Central memory CD8-positive, alpha-beta T cell (primary cell): ENCODE measurements at places on chromosomes 11 and 22.
A peak's percentile ranks its signal among the peaks of the same experiment; 100 is the strongest.

GRCh38 chr11:62153087-62153395, 29.2 kb downstream of the INCENP start:
- H3K27ac ChIP-seq, result no peak overlapping the region
- no peak overlapping the region for H3K4me3 ChIP-seq
- H3K4me1 ChIP-seq, result no peaks in the 10 kb centered on the region
- no peaks in the 10 kb centered on the region for H3K27me3 ChIP-seq
- H3K36me3 ChIP-seq, result peaks cover 7% of the 10 kb centered on the region

DNA sequence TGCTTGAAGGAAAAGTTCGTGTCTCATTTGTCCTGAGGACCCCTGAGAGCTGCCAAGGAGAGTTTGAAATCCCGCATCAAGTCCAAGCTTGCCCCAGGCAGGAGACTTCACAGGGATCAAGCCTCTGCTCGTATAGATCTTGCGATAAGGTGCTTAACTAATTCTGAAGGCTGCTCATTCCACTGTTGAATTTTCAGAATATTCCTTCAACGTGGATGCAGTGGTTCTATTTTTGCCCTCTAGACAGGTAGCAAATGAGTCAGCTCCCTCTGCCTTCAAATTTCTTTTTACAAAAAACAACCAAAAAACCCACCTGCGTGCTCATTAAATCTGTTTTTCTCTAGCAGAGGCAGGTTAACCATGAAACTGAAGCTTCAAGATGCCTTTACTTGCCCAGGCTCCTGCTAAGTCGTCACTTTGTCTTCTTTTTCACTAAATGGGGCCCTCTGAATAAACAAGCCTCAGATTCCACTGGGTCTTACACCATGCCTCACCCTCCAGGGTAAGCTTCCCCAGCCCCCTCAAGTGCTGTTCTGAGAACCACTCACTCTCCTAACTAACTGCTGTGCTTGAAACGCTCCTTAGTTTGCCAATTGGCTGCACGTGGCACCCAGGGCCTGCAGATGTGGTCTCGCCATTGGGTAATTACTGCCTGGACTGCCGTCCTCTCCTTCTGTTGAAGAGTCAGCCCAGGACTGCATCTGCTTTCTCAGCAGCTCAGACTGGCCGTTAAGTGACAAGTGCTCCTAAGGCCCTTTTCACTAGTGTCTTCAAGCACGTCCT, 105.0 kb downstream of the TRPC6 start:
- H3K27ac ChIP-seq, result no peak overlapping the region
- H3K4me3 ChIP-seq, result no peak overlapping the region
- no peaks in the 10 kb centered on the region for H3K4me1 ChIP-seq
- no peaks in the 10 kb centered on the region for H3K27me3 ChIP-seq
- H3K36me3 ChIP-seq, result no peaks in the 10 kb centered on the region

DNA sequence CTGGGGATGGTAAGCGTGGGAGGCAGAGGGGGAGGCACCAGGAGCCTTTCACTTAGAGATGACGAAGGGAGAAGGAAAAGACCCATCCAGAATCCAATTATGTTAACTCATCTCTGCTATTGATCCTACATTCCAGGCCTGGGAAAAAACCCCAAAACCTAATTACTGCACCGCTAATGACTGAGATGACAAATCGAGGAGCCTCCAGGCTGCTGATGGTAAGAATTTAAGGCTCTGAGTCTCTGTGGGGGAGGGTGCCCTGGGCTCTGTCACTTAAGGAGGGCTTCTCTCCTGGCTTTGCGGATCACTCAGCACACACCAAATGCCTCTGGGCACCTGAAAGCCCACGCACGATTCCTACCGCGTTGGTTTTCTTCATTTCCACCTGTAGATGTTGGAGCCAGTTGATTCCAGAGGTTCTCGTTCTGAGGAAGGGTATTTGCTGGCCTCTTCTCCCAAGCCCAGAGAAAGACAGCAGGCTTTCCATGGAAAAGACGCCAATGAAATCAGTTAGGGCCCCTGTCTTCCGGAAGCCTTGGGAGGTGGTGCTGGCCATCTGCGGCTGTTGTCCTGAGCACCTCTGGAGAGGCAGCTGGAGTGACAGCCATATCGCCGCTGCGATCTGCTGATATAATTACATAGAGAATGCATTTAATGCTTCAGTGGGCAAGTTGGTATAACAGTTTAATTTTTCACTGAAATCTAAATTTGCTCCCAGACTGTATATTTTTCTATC, 751.2 kb downstream of the BRD1 start:
- no peak overlapping the region for H3K4me3 ChIP-seq
- no peak for DNase-seq
- no peaks in the 10 kb centered on the region for H3K4me1 ChIP-seq
- no peak overlapping the region for H3K27ac ChIP-seq
- no peaks in the 10 kb centered on the region for H3K36me3 ChIP-seq
- no peaks in the 10 kb centered on the region for H3K27me3 ChIP-seq

- H3K4me3 ChIP-seq, result peak overlapping the region; percentile 18
- H3K27ac ChIP-seq, result no peak overlapping the region
- peaks cover 40% of the 10 kb centered on the region for H3K36me3 ChIP-seq
Observed at GRCh38 chr11:65862941-65863888, 3.0 kb downstream of the MUS81 start.

DNA sequence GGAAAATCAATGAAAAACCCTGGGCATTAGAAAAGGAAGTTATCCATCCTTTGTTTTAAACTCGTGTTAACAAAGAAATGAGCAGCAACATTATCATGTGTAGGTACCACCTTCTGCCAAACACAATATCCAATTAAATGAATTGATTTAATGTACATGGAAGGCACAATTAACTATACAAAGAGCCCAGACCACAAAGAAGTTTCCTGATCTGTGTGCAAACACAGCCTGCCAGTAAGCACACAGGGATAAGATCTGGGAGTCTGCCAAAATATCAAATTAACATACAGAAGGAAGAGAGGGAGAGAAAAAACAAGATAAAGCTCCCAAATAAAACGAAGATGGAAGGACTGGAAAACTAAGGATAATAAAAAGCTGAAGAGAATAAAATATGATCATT, 54.1 kb upstream of the SLC25A1 start:
- no peak overlapping the region for H3K27ac ChIP-seq
- H3K27me3 ChIP-seq, result peaks cover 55% of the 10 kb centered on the region
- no peaks in the 10 kb centered on the region for H3K36me3 ChIP-seq
- H3K4me1 ChIP-seq, result no peaks in the 10 kb centered on the region

GRCh38 chr11:68680541-68681231, 3.7 kb upstream of the GAL start:
- H3K27me3 ChIP-seq, result peaks cover 40% of the 10 kb centered on the region
- H3K4me3 ChIP-seq, result no peak overlapping the region
- no peak for DNase-seq
- no peak overlapping the region for H3K27ac ChIP-seq
- no peaks in the 10 kb centered on the region for H3K36me3 ChIP-seq

DNA sequence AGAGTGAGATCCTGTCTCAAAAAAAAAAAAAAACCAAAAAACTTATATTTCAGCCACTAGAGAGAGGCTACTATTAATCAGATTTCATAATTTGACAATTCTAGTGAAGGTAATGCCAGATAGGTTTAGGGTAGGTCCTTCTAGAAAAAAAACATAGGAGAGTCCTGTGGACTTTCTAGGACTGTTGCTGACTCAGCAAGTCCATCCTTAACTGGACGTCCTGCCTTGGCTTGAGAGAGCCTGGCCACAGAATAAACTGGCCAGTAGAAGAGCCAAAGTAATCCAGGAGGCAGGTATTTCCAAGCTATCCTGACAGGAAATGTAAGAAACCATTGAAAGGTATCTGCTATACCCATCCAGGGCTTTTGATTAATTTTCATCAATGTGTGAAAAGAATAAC, 64.6 kb downstream of the TRIM44 start:
- H3K27me3 ChIP-seq, result no peaks in the 10 kb centered on the region
- peaks cover 9% of the 10 kb centered on the region for H3K4me1 ChIP-seq
- peaks cover 21% of the 10 kb centered on the region for H3K36me3 ChIP-seq
- DNase-seq, result no peak
- H3K27ac ChIP-seq, result no peak overlapping the region

- no peaks in the 10 kb centered on the region for H3K27me3 ChIP-seq
- H3K36me3 ChIP-seq, result peaks cover 39% of the 10 kb centered on the region
- H3K27ac ChIP-seq, result peak overlapping the region; percentile 19
- H3K4me3 ChIP-seq, result no peak overlapping the region
- H3K4me1 ChIP-seq, result peaks cover 31% of the 10 kb centered on the region
Observed at GRCh38 chr11:72704028-72704782, 30.0 kb upstream of the PDE2A start.

DNA sequence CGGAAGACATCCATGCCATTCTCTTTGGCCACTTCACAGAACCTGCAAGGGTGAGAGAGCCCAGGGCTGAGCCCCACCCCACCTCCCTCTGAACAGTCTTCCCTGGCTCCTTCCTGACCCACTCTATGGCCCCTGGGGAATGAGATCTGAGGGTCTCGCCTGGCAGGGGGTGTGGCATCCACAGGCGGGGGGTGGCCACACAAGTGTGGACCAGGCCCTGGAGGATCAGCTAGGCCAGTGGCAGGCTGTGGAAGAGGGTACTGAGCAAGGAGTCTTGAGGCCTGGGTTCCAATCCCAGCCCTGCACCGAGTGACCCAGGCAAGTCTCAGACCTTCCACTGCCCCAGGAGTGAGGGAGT, 5.6 kb upstream of the LRFN4 start:
- DNase-seq, result no peak
- H3K27me3 ChIP-seq, result no peaks in the 10 kb centered on the region
- peaks cover 9% of the 10 kb centered on the region for H3K4me1 ChIP-seq
- H3K4me3 ChIP-seq, result no peak overlapping the region
- H3K36me3 ChIP-seq, result peaks cover 8% of the 10 kb centered on the region

DNA sequence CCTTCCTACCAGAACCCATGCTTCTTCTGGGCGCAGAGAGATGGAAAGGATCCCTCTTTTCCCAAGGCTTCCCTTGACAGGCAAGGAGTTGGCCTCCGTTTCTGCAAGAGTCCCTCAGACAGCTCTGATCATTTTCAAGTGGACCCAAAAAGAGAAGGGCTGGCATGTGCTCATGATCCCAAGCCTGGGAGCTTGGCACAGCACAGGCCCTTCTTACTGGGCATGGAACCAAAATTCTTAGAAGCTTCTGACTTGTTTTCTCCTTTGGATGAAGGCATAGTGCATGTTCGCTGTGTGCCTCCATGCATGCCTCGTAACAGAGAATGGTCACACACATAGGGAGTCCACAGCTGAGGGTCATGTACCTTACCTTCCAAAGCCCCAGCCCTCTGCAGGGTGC, 449.6 kb downstream of the MIAT start:
- no peaks in the 10 kb centered on the region for H3K36me3 ChIP-seq
- H3K4me3 ChIP-seq, result no peak overlapping the region
- DNase-seq, result no peak
- peaks cover 21% of the 10 kb centered on the region for H3K27me3 ChIP-seq
- H3K4me1 ChIP-seq, result no peaks in the 10 kb centered on the region

GRCh38 chr11:71294846-71295600, 42.6 kb upstream of the SHANK2 start:
- H3K27ac ChIP-seq, result no peak overlapping the region
- no peaks in the 10 kb centered on the region for H3K4me1 ChIP-seq
- H3K4me3 ChIP-seq, result no peak overlapping the region
- no peak for DNase-seq
- no peaks in the 10 kb centered on the region for H3K36me3 ChIP-seq
- peaks cover 80% of the 10 kb centered on the region for H3K27me3 ChIP-seq

GRCh38 chr11:130762638-130763037, 153.6 kb downstream of the SNX19 start:
- no peak overlapping the region for H3K27ac ChIP-seq
- peaks cover 11% of the 10 kb centered on the region for H3K4me1 ChIP-seq

- H3K36me3 ChIP-seq, result peaks cover 12% of the 10 kb centered on the region
- peak overlapping the region; percentile 64 for H3K27ac ChIP-seq
- H3K27me3 ChIP-seq, result no peaks in the 10 kb centered on the region
Observed at GRCh38 chr11:65871811-65872548, 620 bp downstream of the EFEMP2 start.

GRCh38 chr22:48856308-48856615, 971.4 kb downstream of the BRD1 start:
- H3K4me1 ChIP-seq, result no peaks in the 10 kb centered on the region
- no peaks in the 10 kb centered on the region for H3K36me3 ChIP-seq
- H3K27me3 ChIP-seq, result peaks cover 9% of the 10 kb centered on the region
- no peak for DNase-seq
- H3K27ac ChIP-seq, result no peak overlapping the region
- H3K4me3 ChIP-seq, result no peak overlapping the region

DNA sequence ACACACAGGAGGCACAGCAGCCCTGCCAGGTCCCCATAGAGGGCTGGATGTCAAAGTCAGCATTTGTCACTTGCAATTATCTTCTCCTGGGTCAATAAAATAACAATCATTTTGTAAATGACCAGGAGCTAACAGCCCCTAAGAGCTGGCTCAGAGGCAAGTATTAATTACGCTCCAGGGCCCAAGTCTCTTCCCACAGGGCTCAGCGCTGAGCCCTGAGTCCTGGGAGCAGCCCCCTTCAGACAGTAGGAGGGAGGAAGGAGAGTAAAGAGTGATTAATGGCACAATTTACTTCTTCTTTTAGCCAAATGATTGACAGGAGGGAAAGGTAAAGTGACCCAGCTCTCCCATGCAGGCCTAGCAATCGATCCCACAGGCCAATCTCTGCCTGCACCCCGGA, 99.0 kb upstream of the DRD2 start:
- peaks cover 2% of the 10 kb centered on the region for H3K36me3 ChIP-seq
- no peak overlapping the region for H3K4me3 ChIP-seq
- no peak overlapping the region for H3K27ac ChIP-seq
- H3K27me3 ChIP-seq, result peaks cover 14% of the 10 kb centered on the region

GRCh38 chr11:114165326-114166230, 106.1 kb downstream of the ZBTB16 start:
- H3K4me1 ChIP-seq, result peaks cover 78% of the 10 kb centered on the region
- no peaks in the 10 kb centered on the region for H3K36me3 ChIP-seq
- no peaks in the 10 kb centered on the region for H3K27me3 ChIP-seq
- no peak overlapping the region for H3K27ac ChIP-seq
- no peak overlapping the region for H3K4me3 ChIP-seq

- H3K27me3 ChIP-seq, result no peaks in the 10 kb centered on the region
- H3K4me3 ChIP-seq, result no peak overlapping the region
- H3K36me3 ChIP-seq, result peaks cover 55% of the 10 kb centered on the region
Observed at GRCh38 chr22:24566899-24567511, 11.2 kb downstream of the SNRPD3 start.

DNA sequence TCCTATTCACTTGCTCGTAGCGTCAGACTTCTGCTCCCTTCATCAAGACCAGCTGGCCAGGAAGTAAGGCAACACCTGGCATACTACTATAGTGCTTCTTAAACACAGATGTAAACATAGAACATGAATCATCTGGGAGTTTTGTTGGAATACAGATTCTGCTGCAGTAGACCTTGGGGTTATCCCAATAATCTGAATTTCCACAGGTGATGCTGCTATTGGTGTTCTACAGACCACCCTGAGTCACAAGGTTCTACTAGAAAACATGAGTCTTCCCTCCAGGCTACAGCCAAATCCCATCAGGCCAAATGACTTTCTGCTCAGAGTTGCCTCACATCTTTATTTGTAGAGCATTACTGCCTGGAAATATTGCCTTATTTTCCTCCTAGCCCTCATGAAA, 175.2 kb downstream of the NELL1 start:
- no peaks in the 10 kb centered on the region for H3K27me3 ChIP-seq
- H3K36me3 ChIP-seq, result no peaks in the 10 kb centered on the region
- no peaks in the 10 kb centered on the region for H3K4me1 ChIP-seq

DNA sequence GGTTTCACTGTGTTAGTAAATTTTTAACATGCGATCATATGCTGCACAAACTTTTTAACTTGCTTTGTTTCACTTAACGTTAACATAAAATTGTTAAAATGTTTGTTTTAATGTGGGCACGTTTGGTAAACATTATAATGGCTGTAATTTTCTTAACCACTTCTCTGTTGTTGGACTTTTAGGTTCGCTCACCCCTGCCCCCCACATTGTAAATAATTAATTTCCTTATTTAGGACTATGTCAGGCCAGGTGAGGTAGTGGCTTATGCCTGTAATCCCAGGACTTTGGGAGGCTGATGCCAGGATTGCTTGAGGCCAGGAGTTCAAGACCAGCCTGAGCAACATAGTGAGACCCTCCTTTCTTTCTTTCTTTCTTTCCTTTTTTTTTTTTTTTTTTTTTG, 6.7 kb upstream of the DIXDC1 start:
- peaks cover 6% of the 10 kb centered on the region for H3K4me1 ChIP-seq
- H3K4me3 ChIP-seq, result no peak overlapping the region
- H3K36me3 ChIP-seq, result peaks cover 4% of the 10 kb centered on the region
- no peak overlapping the region for H3K27ac ChIP-seq
- no peak for DNase-seq
